Left lobe of liver (tissue), 2 donors: ENCODE measurements at places on chromosomes 7 and 10.

GRCh38 chr7:11341285-11341944 is 367.7 kb downstream of the PHF14 start:
- no peak for DNase-seq

- DNase-seq, result peak; percentile 61
Measured at GRCh38 chr7:99124236-99124635, 19.7 kb downstream of the SMURF1 start.

DNA sequence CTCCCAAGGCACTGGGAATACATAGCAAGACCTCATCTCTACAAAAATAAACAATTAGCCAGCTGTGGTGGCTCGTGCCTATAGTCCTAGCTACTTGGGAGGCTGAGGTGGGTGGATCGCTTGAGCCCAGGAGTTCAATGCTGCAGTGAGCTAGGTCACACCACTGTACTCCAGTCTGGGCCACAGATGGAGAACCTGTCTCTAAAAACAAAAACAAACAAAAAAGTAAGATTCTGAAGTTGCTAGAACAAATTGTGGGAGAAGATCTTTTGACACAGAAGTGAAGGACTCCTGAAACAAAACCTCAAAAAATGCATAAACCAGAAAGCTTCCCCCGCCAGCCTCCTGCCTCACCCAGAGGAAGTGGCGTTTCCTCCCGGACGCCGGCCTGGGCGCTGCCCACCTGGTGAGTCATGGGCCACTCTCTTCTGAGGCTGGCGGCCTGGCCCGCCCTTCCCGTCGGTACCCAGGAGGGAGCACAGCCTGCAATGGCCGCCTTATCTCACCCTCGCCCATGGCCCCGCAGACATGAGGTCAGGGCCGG is 25.4 kb upstream of the ELN start:
- DNase-seq, result no peak

DNA sequence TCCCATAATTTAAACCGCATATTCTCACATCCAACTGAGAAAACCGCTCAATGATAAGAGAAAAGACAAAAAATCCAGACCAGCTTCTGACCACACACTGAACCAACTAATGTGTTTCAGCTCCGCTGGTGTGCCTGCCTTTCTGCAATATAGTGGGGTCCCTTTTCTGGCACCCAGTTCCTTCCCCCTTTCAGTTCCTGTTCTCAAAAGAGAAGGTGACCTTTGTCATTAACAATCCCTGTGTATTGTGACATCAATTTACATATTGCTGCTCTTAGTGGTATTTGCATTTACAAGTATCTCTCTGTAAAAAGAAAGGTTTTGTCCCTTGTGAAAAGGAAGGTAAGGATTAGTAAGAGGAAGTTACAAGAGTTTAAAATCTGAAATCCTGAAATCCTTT is 1.4 kb downstream of the PPP1R17 start:
- DNase-seq, result no peak

GRCh38 chr7:108503112-108504026 is 22.6 kb downstream of the PNPLA8 start:
- DNase-seq, result no peak

DNA sequence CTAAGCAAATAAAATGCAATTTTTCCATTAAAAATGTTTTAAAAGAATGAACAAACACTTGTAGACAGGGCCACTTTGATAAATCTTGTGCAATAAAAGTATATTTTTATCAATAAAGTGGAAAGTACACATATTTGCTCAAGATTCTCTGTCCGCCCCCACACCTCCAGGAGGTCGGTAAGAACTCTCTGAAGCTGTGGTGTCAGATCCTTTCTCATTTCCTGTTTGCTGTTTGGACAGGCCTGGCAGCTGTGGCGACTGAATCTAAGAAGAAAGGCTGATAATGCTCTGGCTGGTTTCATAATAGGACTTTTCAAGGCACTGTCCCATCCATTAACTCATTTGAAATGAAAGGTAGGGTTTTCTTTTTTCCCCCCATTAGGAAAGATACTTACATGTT is 15.3 kb upstream of the ASB4 start:
- DNase-seq, result no peak

GRCh38 chr7:151484971-151485707 is 34.6 kb downstream of the RHEB start:
- DNase-seq, result no peak

- DNase-seq, result no peak
Measured at GRCh38 chr10:126581648-126582046, 88.8 kb downstream of the C10orf90 start.

GRCh38 chr7:11753433-11753832 is 78.6 kb downstream of the THSD7A start:
- DNase-seq, result no peak

- no peak for DNase-seq
Measured at GRCh38 chr10:14240253-14241189, 90.2 kb downstream of the FRMD4A start.

- DNase-seq, result no peak
Measured at GRCh38 chr7:103666326-103666725, 220.3 kb upstream of the SLC26A5 start.

- no peak for DNase-seq
Measured at GRCh38 chr10:84224411-84225028, 824 bp downstream of the LRIT2 start.

DNA sequence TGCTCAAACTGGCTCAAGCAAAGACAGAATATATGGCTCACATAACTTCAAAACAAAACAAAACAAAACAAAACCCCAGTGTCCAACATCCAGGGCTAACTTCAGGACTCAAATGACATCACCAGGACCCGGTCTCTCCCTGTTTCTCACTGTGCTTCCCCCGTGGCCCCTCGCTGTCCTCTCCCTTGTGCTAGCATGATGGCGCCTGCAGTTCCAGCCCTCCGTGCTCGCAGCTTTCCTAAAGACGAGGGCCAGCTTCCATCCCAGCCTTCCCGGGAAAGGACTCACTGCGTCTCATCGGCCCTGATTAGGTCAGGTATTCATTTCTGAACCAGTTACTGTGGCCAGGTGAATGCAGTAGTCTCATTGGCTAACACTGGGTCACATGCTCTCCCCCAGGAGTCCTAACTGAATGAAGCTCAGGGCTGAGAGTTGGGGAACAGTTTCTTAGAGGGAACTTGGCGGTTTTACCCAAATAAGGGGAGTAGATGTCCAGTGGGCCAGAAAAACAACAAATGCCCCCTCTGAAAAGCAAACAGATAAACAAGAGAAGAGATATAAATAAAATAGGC is 33.0 kb upstream of the CTBP2 start:
- DNase-seq, result no peak

DNA sequence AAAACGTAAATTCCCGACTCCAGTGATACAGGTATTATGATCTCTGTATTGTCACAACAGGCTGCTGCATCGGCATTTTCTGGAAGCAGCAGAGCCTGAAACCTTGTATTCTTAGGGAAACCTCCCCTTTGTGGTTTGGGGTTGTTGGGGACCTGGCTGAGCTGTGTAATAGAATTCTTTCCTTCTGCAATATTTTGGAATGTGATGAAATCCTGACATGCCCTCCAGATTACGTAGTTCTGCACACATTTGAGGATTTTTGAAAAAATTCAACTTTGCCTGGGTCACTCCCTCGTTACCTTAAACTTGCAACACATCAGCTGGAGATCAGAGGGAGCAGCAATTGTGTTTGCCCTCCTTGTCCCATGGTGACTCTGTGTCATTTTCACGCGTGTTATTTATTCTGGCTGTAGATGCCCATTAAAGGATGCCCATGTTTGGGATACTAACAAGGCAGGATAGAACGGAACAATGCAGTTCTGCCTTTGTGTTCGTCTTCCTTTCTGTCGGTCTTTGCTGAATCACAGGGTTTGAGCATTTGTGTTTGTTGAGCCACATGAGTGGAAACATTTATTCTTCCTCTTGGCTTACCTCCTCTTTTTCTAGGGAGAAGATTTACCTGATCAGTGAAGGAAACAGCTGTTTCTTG is 181.7 kb downstream of the TCF7L2 start:
- peak; percentile 63 for DNase-seq

GRCh38 chr7:73895626-73896025 is 34.7 kb downstream of the TMEM270 start:
- no peak for DNase-seq

GRCh38 chr7:119096683-119097082 is 872.2 kb downstream of the ANKRD7 start:
- DNase-seq, result no peak

GRCh38 chr10:78302739-78302988 is 269.0 kb downstream of the RPS24 start:
- no peak for DNase-seq

DNA sequence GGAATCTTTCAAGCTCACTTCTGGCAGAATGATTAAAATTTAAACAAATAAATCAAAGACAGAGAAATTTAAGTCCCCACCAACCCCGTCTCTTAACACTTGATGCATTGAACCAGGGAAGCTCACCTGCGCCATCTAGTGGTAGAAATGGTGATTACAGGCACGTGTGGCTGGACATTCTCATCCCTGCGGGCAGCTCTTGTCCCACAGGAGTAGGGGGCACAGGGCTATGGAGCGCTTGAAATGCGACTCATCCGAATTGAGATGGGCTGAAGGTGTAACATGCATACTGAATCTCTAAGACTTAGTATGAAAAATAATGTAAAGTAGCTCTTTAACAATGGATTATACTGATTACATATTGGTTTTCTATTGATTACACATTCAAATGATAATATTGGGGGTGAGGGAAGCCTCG is 24.8 kb upstream of the SLIT1 start:
- peak; percentile 68 for DNase-seq

GRCh38 chr7:7103343-7104313 is 78.7 kb upstream of the C1GALT1 start:
- DNase-seq, result no peak

- DNase-seq, result peak; percentile 74
Measured at GRCh38 chr10:44963772-44964633, 4.4 kb downstream of the RASSF4 start.

DNA sequence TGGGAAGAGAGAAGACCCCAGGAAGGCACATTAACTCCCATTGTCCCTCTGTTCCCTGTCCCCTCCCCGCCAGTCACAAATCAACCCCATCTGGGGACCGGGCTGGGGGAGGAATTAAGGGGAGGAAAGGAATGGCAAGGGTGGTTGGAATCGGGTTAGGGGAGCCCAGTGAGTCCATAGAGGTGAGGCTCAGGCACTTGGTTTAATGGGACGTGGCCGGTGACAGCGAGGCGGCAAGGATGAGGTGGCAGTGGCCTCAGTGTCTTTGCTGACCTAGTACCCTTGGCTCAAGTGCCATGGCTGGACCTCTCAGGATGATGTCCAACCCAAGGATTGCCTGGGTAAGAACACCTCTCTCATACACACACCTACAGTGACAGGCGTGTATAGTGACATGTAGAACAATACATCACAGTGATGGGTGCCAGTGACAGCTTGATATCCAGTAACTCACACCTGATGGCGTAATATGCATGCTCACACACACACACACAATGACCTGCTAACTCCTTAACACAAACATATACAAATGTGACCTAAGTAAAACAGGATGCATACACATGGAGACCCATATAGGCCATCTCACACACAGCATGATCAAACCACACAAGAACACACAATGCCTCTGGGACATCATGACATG is 12.3 kb downstream of the KCNIP2 start:
- DNase-seq, result no peak

DNA sequence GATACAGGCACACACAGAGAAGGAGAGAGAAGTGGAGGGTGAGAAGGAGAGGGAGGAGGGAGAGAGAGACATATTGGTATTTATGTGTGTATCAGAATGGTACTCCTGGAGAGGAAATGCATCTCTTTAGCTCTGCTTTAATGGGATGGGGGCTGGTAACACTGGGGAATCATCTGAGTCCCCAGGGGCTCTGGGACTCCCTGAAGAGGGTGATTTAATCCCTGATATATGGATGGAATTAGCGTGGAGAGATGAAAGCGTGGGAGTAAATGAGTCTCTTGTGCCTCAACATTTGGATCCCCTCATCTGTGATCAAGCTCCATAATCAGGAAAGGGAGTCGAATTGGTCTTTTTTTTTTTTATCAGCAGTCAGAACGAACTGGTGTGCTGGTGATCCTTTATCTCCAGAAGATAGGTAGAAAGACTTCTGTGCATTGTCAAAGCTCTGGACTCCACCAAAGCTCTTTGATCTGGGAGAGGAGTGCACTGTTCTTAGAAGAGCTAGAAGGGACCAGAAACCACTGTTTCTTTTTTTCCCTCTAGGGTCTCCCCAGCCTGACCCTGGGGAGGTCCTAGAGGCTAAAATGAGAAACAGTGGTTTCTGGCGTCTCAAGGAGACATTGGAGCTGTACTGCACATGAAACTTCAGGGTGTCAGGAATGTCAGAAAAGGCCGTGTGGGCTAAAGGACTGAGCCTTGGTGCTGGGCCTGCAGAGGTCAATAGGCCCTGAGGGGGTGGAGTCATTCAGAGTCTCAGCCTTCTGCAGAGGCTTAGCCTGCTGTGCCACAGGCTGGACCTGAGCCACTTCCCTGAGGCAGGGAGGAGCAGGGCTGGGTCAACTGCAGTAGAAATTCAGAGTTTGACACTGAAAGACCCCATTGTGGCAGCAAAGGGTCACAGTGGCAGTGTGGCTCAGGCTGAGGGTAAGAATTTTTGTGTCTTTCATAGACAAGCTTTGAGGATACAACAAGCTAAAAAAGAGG is 234.4 kb upstream of the SLC26A5 start:
- no peak for DNase-seq

- no peak for DNase-seq
Measured at GRCh38 chr7:75889223-75889825, 10.5 kb downstream of the RHBDD2 start.

- no peak for DNase-seq
Measured at GRCh38 chr7:39924122-39924521, 25.9 kb upstream of the CDK13 start.

GRCh38 chr7:108452707-108453106 is 3.5 kb downstream of the NRCAM start:
- no peak for DNase-seq

DNA sequence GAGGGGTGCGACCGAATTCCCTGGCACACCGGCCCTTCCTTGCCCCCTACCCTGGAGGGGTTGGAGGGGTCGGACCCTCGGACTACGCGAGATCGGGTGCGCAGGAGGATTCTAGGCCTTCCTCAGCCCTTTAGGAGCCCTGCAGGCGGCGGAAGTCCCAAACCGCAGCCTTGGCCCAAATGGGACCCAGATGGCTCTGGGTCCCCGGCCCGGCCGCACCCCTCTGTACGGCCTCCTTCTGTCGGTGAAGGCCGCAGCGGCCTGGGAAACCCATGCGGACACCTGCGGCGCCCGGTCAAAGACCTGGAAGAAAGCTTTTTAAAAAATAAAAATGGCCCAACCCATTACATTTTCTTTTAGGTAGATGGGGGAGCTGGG is 2.4 kb upstream of the VAX1 start:
- DNase-seq, result no peak

- no peak for DNase-seq
Measured at GRCh38 chr10:2173327-2173726, 436.0 kb upstream of the ADARB2 start.

GRCh38 chr10:109259293-109259692 is 664.0 kb downstream of the XPNPEP1 start:
- DNase-seq, result no peak

DNA sequence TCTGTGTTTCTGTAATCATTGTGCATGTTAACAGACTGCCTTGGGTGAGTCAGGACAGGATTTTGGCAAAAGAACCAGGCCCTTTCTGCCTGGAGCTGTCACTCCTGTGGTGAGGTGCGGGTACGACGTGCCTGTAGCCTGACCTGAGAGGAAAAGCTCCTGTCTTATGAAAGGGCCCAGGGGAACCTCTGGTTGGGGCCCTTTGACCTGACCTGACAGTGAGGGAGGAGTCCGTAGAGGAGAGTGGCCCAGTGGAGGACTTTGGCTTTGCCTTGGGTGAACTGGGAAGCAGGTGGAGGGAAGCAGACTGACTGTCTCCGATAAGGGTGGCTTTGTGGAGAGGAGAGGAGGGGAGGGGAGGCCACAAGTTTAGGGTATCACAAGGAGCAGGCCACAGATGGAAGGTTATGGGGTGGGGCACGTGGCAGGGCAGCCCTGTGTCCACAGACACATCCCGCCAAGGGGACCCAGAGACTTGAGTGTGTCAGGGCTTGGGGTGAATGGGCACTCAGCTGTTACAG is 6.9 kb downstream of the PFKP start:
- peak; percentile 36 for DNase-seq
